ENCODE measurements at places on chromosomes 11 and 22. TPM values are rescaled to one million over a fixed set of nuclear protein-coding genes. Genes with fewer than 3 reads are reported as not detected.

RTN4R gene
- 1.6 TPM for total RNA-seq

RTN4RL2 gene
- total RNA-seq, result 0.45 TPM

LRRC75B gene
- total RNA-seq, result 4.3 TPM

TSPAN18 gene
- total RNA-seq, result not detected

IL10RA gene
- 0.35 TPM for total RNA-seq

ASRGL1 gene
- total RNA-seq, result 2.9 TPM

NRGN gene
- not detected for total RNA-seq

RAB39A gene
- total RNA-seq, result not detected

PLAAT5 gene
- not detected for total RNA-seq

GAL3ST1 gene
- total RNA-seq, result not detected

GRCh38 chr11:12446863-12447262, 69.5 kb downstream of the PARVA start:
- DNase-seq, result no peak

DNA sequence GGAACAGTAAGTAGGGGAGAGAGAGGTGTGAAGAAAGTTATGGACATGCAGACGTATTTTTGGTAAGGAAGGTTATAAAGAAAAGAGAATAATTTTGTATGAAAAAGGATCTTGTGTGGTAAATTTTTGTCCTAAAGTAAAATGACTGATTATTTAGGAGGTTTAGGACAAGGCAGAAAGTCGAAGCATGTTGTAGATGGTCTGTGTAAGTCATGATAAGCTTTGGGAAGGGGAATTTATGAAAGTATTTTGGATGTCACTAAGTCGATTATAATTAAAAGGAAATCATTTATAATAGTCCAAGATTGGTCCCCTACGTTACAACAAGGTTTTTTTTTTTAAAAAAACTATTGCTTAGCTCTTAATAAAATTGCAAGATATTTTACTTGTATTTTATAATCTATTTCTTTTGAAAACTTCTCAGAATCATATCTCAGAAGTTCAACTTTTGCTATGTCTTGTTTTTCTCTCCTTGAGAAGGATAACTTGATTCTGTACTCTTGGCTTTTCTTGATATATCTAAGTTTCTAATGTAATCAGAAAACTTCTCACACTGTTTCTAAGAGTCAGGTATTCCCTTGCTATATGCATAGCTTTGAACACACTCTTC, 10.9 kb upstream of the CABP2 start:
- no peak for DNase-seq

- no peak for DNase-seq
Observed at GRCh38 chr11:73240190-73240781, 22.2 kb downstream of the P2RY2 start.

DNA sequence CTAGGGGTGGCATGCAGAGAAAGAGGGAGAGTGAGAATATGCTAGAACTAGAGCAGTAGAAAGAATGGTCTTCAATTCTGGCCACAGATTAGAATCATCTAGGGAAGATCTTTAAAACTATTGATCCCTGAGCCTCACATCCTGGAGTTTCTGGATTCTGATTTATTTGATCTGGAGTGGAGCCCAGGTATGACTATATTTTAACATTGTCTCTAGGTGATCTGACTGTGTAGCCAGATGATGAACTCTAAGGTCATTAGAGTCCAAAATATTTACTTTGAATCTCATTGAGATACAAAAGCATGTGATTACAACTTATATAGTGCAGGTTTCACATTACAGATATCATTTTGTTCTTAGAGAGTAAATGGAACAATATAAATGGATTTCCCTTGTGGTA, 79.7 kb downstream of the FDX1 start:
- no peak for DNase-seq

DNA sequence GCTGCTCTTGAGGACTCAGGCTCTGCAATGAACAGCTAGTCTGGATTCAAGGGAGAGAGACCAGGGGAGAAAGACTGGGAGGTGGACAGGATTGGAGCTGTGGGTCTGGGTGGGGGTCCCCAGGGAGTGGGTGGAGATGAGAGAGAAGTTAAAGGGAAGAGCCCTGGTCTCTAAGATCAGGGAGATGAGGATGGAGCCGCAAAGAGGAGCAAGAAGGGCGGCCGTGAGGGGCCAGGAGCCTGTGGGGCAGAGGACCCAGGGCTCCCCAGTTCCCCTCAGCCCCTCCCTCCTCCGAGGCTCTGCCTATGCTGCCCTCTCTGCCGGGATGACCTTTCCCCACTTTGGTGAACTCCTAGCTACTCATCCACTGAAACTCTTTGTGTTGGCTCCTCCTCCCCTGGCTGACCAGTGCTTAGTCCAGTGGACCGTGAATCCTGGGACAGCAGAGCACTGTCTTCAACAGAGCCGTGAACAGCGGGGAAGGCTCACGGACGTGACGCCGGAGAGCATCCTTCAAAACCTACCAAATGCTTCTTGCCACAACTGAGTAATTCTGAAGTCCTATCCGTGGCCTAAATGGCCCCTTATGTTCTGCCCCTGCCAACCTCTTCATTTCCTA, 16.4 kb upstream of the RFPL3 start:
- DNase-seq, result no peak

- no peak for DNase-seq
Observed at GRCh38 chr11:110631551-110631950, 80.7 kb downstream of the ARHGAP20 start.

DNA sequence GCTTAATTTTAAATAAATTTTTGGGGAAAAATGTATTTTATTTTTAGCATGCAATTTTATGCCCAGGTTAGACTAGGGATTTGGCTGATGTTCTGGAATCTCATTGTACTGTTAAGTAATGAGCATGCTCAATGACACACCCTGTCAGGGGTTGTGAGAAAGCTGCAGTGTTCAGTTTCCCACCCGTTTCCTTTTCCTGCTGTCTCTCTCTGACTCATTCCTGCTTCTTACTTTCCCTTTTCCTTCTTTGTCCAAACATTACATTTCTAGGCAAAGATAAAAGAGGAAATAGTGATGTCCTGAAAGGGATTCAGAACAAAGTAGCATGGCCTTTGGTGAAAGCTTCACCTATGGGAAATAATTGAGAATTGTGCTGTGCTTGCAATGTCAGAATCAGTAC, 22.7 kb downstream of the OOSP3 start:
- peak; percentile 16 for DNase-seq

DNA sequence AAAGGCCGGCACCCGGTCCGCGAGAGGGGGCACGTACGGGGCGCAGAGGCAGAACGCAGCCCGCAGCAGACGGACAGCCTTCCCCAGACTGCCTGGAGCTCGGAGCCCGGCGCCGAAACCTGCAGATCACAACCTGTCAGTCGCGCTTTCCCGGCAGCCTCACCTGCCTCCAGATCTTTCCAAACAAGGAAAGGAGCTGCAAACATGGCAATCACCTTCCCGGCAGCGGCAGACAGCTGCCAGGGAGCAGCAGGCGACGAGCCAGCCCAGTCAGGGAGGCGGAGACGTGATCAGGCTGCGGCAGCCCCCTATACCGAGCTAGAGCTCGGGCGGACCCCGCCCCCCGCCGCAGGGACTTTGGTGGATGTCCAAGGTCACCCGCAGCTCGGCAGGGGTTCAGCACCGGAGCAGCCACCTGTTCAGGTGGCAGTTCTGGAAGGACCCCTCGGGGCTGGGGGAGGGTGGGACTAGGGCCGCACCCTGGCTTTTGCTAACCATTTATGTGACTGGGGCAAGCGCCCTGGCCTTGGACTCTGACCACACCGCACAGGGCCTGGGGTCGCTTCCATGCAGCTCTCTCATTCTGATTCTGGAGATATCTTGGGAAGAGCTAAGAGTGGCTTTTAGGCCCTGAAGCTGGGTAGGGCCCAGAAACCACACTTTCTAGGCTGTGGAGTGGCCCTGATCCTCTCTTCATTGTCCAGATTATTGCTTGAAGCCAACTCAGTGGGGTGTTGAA, 143.8 kb downstream of the NECTIN1 start:
- DNase-seq, result no peak

GRCh38 chr11:92852946-92853345, 116.5 kb upstream of the MTNR1B start:
- no peak for DNase-seq

GRCh38 chr11:61531044-61531443, 22.5 kb downstream of the LRRC10B start:
- no peak for DNase-seq

GRCh38 chr11:9493492-9493891, 32.7 kb downstream of the ZNF143 start:
- no peak for DNase-seq

GRCh38 chr11:18329196-18329870, 7.0 kb downstream of the GTF2H1 start:
- DNase-seq, result peak; percentile 40

GRCh38 chr11:96264364-96264763, 78.6 kb downstream of the MAML2 start:
- DNase-seq, result no peak

- no peak for DNase-seq
Observed at GRCh38 chr11:29255401-29255800, 761.4 kb downstream of the KCNA4 start.

GRCh38 chr11:64871492-64871891, 6.9 kb downstream of the EHD1 start:
- no peak for DNase-seq

- no peak for DNase-seq
Observed at GRCh38 chr11:119696378-119697222, 32.4 kb downstream of the NECTIN1 start.

DNA sequence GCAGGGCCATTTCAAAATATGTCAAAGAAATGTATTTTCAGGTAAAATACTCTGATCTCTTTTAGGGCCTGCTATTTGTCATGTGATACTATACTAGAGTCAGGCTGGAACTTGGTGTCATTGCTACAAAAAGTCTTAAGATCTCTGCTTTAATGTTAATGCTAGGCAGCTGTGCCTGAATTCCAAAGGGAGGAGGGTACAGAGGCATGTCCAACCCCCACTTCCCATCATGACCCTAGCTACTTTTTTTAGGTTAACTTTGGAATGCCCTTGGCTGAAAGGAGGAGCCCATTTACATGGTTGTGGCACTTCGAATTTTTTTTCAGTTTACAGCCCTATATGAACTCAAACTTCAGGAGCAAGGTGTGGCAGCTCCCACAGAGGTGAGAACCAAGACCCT, 58.1 kb downstream of the OSBP2 start:
- no peak for DNase-seq

GRCh38 chr11:126857860-126858808, 142.4 kb downstream of the KIRREL3 start:
- no peak for DNase-seq

DNA sequence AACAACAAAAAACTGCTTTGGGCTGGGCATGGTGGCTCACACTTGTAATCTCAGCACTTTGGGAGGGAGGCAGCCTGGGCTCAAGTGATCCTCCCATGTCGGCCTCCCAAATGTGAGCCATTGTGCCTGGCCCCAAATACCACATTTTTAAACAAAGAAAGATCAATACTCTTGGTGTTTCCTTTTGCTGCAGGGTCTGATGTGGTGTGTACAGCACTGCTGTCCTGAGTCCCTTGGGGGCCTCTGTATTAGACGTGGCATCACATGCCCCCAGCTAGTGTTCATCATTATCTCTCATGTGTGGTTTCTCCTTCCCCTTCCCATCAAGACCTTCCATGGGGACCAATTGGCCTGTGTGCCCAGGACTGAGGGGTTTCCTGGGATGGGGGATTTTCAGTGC, 20.5 kb upstream of the XBP1 start:
- no peak for DNase-seq

DNA sequence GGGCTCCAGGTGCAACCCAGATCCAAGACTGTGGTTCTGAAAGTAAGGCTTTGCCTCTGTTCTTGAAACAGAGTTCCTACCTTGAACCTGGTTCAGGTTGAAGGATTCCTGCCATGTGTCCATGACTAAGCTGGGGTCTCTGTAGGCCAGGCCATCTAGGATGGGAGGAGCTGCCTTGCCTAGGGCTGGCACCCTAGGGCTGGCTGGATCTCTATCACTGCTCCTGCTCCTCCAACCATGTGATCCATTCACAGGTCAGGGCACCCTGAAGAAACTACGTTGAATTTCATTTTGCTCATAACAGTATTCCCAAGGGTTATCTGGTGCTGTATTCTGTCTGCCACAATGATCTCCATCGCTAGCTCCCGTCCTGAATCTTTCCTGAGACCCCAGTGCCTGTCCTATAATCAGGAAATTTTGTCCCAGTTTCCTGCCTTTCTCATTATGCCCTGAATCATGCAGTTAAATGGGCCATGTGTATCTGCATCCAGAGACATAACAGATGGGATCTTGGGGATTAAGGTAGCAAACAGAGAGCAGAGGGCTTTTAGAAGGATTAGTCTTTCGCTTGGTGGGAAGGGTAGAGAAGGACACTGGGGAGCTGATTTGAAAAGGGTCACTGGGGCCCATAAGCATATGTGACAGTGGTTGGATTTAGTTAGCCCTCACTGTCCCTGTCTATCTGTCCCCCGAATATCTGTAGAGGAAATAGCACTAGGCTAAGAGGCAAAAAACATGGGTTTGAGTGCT, 98.2 kb upstream of the MTMR2 start:
- DNase-seq, result no peak

- no peak for DNase-seq
Observed at GRCh38 chr11:126337126-126337473, 18.4 kb upstream of the ST3GAL4 start.

DNA sequence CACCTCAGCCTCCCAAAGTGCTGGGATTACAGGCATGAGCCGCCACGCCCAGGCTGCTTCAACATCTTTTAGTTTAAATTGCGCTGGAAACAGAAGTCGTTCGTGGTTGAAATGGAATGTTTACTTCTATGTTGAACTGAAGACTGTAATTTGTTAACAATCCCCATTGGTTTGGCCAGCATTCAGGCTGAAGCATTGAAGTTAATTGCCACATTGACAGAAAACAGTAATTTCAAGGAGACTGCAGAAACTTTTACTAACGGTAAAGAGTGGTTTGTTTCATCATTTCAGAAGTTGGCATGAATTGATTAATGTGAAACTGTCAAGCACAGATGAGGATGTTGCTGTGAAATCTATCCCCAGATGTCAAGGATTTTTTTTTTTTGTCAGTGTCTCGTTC, 14.2 kb downstream of the AP5B1 start:
- no peak for DNase-seq

Data from NCI-H460 (cell line).